ENCODE measurements at places on chromosomes 5 and 9. TPM values are rescaled to one million over a fixed set of nuclear protein-coding genes. Genes with fewer than 3 reads are reported as not detected.

GRCh38 chr5:80926979-80927656, 33.0 kb upstream of the RASGRF2 start:
- DNase-seq = no peak

DNA sequence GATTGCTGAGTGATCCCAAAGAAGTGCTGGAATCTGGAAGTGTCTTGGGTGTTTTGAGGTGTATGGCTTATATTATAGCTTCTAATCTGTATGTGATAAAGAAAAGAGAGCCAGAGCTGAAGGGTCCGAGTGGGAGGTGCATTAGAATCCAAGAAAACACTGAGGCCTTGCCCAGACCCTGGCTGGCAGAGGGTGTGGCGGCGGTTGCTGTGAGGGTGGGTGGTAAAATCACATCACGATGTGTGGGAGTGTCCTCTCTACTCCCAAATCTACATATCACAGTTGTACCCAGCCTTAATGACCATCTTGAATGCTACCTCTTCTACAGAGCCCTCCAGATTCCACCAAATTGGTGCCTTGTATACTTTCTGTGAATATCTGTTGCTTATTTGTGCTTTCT, 28.9 kb downstream of the ACTBL2 start:
- DNase-seq = no peak

GRCh38 chr9:83521411-83521810, 16.8 kb downstream of the FRMD3 start:
- DNase-seq = no peak

DNA sequence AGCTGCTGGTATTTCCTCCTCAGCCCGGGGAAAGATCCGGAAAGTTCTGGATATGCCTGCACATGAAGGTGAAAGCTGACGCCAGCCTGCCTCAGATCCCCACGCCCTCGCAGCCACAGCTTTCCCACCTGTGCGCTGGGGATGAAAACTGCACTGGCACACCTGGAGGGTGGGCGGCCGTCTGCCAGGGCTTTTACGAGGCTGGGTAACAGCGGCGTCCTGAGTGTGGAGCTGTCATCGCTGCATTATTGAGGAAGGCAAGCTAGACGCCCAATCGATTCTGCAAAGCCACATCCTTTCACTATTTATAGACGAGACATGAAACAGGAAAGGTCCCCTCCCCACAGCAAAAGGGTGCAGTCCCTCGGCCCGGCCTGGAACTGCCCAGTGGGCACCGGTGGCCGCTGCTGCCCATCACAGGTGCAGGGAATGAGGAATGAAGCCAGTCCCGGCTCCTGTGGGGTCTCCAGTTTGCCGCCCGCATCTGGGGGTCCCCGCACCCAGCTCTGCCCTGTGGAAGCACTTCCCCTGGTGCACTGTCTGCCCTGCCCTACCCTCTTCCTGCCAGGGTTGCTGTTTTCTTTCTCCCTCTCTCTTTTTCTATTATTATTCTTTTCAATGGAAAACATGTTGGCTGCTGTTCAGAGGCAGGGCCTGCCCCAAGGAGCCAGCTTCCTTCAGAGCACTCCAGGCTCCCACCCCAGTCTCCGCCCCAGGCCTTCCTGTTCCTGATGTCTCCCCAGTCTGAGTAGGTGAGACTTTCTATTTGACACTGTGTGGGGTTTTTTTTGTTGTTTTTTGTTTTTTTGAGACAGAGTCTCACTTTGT, 7.0 kb downstream of the NOTCH1 start:
- DNase-seq = peak; percentile 82

DNA sequence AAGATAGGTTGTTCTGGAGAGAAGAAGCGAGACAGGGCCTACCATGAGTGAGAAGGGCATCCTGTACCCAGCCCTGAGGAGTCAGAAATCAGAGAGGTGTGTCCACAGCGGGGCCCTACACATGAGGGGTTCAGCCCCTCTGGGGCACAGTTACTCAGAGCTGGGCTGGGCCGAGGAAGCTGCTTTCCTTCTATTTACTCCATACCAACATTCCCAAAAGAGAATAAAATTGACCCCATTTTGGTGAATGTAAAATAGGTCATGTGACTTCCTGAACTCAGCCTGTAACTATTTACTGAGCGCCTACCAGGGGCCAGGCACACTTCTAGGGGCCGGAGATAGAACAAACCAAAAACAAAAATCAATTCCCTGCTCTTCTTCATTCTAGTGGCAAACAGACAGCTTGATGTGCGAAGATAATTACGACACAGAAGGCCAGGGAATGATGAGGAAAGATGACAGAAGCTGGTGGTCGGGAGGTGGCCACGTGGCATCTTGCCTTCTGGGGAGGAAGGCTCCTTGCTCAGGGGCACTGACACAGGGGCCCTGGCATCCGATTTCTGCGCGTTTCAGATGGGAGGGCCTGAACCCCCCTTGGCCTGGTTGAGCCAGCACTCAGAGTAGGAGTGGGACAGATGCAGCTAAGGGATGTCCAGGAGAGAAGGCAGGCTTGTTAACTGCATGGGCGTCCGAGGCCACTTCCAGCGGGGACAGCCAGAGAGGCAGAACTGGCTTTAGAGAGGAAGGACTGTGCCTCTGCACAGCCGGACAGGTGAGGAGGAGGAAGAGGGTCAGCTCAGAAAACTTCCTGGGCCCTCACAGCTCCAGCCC, 121.8 kb downstream of the NSG2 start:
- DNase-seq = no peak

DNA sequence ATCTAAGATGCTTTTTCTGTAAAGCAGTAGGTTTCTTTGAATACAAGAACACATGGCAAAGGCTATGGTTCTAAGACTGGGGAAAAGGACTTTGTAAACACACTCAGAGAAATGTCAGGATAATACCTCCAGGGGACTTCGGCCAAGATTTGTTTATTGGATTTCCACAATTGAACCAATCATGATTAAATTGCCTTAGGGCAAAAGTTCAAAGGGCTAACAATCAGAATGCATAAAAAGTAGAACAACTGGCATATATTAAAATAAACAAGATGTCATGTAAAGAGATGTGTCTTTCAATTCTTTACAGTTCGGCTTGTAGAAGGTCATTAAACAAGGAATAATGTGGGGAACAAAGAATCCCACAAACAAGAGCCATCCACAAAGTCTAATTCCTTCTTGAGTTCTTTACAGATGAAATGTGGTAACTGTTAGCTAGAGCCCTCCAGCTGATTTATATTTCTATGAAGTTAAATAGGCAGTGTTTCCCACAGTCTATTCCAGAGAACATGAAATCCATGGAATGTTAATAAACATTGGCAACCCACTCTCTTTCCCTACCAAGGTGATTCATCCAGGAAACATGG, 565.5 kb downstream of the ZNF608 start:
- DNase-seq = no peak

The GARNL3 gene
- total RNA-seq = 6.0 TPM

- no peak for DNase-seq
Observed at GRCh38 chr9:115616666-115617239, 498.8 kb upstream of the TNC start.

DNA sequence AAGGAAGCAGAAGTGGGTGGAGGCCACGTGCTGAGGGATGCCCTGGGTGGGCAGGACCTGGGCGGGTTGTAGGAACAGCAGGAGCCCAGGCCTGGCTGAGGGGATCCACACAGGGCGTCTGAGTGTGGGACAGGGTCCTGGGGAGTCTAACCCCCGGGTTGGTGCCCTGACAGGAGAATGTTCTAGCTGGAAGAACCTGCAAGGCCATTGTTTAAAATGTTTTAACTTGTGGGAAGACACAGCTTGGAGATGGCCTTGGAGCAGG, 33.9 kb upstream of the SUSD3 start:
- DNase-seq = no peak

DNA sequence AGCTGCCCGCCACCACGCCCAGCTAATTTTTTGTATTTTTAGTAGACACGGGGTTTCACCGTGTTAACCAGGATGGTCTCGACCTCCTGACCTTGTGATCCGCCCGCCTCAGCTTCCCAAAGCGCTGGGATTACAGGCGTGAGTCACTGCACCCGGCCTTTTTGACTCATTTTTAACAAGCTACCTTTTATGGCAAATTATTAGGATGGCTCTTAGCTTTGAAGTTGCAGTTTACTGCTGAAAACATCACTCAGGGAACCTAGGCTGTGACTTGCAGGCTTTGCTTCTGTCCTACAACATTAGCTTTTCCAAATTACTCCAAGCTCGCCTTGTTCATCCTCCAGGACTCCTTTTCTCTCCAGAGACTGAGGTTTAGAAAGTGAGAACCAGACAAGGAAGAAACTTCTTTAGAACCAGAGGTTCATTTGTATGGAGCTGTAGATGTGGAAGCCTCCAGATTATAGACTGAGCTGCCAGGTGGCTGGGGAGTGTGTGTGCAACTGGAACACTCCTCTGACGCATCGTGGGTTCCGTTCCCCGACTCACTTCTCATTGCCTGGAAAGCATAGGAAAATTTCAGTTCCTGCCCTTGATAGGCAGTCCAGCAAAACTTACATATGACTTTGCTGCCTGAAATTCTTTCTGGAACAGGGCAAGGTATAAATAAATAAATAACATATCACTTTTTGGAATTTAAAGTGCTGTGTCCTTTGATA, 23.8 kb upstream of the SPTAN1 start:
- no peak for DNase-seq

GRCh38 chr5:45288746-45289145, 407.4 kb downstream of the HCN1 start:
- DNase-seq = no peak

GRCh38 chr5:158175934-158176481, 317.1 kb upstream of the CLINT1 start:
- DNase-seq = peak; percentile 79

- no peak for DNase-seq
Observed at GRCh38 chr9:69317081-69317480, 7.9 kb upstream of the ENTREP1 start.

GRCh38 chr5:9283473-9283872, 262.4 kb downstream of the SEMA5A start:
- DNase-seq = no peak

DNA sequence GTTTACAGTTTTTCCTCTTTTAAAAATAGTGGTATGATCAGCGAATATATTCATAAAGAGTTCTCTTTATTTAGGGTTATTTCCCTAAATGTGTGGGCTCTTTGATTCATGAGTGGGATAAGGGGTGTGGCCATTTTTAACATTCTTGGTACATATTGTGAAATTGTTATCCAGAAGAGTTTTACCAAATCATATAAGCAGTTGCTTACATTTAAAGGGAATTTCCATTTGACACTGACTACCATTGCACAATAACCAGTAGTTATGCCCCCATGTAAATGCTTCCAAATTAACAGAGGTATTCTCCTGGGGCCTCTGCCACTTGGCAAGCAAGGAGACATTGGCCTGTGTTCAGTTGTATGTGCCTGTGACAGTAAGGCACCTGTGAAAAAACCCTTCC, 27.2 kb downstream of the SLC25A48 start:
- no peak for DNase-seq

- DNase-seq = no peak
Observed at GRCh38 chr5:31901807-31902530, 263.0 kb downstream of the PDZD2 start.

- DNase-seq = no peak
Observed at GRCh38 chr9:120652934-120653333, 61.3 kb downstream of the MEGF9 start.

GRCh38 chr5:131973089-131973712, 27.7 kb upstream of the MEIKIN start:
- peak; percentile 14 for DNase-seq

- no peak for DNase-seq
Observed at GRCh38 chr9:79581388-79581787, 9.6 kb downstream of the TLE4 start.

DNA sequence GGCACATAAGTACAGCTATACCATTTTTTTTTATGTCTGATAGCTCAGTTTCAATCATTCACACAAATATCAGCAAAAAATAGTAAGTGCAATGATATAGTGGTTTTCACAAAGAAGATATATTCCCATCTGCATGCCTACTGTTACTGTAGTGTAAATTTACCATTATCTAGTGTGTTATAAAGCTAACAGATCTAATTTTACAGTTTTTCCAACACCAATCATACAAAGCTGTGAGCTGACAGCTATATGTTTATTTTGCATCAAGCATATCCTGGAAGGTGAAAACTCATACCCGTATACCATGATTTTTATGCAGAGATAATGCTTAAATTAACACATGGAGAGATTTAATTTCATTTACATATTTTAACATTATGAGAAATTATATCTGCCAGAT, 89.9 kb upstream of the HAPLN1 start:
- DNase-seq = no peak

DNA sequence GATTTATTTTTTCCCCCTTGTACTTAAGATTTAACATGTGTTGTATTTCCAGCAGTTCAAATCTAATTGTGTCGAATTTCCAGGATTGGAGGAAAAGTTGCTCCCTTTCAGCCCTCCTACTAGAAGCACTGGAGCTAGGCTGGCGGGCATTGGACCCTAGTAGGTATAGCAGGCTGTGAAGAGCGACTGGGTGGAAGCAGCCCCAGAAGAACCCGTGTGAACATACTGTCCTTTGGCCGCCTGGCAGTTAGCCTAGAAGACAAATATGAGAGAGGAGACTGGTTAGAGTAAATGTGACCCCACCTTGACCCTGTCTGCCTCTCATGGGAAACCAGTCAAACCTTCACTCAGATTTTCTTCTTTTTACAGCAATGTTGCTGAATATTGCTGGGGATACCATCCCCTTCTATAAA, 13.9 kb downstream of the ALDOB start:
- DNase-seq = peak; percentile 38

DNA sequence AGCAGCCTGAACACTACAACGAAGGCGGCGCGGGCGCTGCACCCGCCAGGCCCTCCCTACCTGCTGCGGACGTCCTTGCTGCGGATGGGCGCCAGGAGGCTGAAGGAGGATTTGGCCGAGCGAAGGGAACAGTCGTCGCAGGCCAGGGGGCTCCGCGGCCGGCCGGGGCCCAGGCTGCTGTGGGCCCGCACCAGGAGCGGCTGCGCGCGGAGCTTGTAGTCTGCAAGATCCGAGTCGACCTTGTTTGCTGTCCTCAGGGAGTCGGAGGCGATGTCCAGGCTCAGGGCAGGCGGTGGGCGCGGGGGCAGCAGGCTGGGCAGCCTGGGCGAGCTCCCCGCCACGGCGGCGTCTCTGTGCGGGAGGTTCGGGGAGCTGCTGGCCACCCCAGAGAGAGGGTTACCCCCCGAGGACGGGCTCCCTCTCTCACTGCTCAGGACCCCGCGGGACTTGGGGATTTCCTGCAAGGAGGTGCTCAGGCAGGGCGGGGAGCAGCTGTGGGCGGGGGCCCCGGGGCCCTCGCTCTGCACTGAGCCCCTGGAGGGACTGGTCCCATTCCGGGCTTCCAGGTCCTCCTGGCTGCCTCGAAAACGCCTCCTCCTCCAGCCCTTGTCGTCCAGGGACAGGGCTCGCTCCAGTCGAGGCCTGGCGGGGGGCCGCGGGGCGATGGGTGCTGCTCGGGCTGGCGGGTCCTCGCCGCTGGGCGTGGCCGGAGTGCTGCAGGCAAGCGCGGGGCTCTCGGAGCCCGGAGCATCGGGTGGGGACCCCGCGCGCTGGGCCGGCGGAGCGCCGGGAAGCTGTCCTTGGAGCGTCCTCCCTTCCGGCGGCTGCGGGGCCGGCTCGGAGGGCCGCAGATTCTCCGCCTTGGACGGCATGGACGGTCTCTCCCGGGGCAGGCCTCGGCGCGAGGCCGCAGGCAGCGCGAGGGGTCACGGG, 831 bp downstream of the INPP5E start:
- no peak for DNase-seq

- no peak for DNase-seq
Observed at GRCh38 chr9:134765785-134766184, 114.8 kb upstream of the FCN2 start.

Data from left colon (tissue), 2 donors.